ENCODE measurements at places on chromosomes 6 and 20.

GRCh38 chr6:32047084-32047478 lies 8.9 kb downstream of the CYP21A2 start:
- DNase-seq, result peak; percentile 6

- no peak for DNase-seq
These were observed 698.5 kb downstream of the FRK start for GRCh38 chr6:115362234-115362633.

DNA sequence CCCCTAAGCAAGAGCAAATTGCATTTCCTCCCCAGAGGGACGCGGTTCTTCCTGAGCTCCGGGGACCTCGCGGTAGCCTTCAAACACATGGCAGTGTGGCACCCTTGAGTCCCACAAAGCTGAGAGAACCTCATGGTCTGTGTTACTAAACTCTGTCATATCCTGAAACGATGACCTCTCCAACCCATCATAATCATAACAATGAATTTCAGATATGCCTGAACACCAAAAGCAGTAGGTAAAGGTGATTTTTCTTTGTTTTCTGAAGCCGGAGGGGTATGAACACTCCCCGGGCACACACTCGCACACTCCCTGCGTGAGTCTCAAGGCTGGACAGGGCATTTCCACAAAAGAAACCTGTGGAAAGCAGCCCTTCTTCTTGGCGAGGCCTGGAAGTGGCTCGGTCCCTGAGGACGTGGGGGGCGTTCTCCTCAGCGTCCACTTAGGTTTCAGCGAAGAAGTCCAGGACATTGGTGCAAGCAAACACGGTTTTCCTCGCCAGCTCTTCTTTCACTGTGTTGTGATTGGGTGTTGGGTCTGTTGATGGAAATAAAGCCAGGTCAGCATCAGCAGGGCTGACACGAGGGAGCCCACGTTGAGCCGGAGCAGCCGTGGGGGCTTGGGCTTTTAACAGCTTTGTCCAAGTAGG lies 183.4 kb downstream of the ERMARD start:
- no peak for DNase-seq

- DNase-seq, result no peak
These were observed 44.1 kb downstream of the NUP153 start for GRCh38 chr6:17662585-17662984.

GRCh38 chr6:30939473-30939872 lies 1.3 kb upstream of the MUCL3 start:
- DNase-seq, result no peak

DNA sequence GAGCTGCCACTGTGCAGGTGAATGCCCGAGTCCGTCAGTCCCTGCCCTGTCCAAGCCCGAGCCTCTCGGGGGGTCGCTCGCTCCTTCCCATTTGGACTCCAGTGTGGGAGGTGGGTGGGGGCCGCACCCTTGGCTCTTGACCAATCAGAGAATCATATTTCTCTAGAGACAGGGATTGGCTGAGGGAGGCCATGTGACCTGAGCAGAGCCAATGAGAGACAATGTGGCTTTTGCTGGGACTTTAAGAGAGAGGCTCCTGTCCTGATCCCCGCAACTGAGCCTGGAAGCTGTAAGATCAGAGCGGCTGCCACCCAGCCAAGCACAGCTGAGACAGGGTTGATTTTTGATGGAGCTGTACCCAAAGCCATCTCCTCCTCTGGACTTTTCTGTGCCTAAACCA lies 199.3 kb downstream of the TFAP2C start:
- no peak for DNase-seq

DNA sequence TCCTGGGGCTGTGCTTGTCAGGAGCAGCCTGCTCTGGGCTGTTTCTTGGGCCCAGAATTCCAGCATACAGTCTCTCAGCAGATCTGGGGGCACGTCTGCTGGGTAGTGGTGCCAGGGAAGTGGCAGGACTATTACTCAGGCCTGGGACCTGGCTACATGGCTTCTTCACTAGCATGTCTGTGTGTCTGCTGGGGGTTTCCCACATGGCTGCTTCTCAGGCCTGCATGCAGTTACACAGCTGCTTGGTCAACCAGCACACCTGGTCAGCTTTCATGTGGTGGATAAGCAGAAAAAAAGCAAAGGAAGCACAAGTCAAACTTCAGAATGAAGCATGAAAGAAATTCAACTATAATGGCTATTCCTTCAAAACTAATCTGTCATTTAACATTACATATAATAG lies 316.2 kb upstream of the NOX3 start:
- DNase-seq, result no peak

DNA sequence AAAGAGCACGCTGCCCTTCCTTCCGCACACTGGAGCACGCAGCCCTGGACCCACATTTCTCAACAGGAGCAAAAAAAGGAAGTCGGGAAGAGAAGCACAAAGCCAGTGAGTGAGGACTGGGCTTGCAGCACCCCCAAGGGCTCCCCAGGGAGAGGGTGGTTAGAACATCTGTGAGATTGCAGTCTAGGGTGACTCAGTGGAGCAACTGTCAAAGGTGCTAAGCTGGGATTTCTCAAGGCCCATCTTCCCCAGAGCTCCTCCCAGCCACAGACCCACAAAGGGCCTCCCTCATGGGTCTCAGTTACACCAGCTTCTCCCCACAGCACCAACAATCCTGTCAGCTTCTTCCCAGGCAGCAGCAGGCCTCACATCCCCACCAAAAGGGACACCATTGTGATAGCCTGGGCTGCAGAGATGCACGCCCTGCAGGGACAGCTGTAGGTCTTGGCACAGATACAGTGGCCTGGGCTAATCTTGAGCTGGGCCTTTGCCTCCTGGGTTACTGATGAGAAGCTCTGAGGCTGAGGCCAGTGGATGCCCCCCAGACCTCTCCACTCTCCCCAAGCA lies 39.6 kb upstream of the CD93 start:
- DNase-seq, result peak; percentile 67

- DNase-seq, result peak; percentile 47
These were observed 70.2 kb downstream of the CEP57L1 start for GRCh38 chr6:109165392-109165974.

- peak; percentile 81 for DNase-seq
These were observed 27.6 kb downstream of the TINAG start for GRCh38 chr6:54335871-54336270.

- no peak for DNase-seq
These were observed 55.1 kb downstream of the TMEM200A start for GRCh38 chr6:130420911-130421310.

- no peak for DNase-seq
These were observed 154.5 kb downstream of the CFAP61 start for GRCh38 chr20:20206788-20207187.

DNA sequence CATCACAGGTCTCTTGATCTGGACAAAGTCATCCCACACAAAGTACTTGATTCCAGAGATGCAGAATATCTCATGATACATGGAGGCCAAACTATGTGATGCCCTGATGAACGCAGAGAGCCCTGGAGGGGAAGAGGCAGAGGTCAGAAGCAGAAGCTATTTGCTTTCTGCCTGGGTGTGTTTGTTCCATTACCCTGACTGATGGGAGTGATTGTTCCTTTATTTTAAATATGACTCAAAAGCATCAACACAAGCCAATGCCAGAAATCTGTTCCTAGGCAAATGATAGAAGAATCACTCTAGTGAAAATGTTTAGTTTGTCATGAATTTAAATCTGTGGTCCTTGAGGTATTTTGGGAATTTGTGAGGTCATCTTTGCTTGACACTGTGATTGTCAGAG lies 54.7 kb upstream of the GGTLC1 start:
- no peak for DNase-seq

- no peak for DNase-seq
These were observed 214.2 kb downstream of the FOXA2 start for GRCh38 chr20:22370137-22370536.

DNA sequence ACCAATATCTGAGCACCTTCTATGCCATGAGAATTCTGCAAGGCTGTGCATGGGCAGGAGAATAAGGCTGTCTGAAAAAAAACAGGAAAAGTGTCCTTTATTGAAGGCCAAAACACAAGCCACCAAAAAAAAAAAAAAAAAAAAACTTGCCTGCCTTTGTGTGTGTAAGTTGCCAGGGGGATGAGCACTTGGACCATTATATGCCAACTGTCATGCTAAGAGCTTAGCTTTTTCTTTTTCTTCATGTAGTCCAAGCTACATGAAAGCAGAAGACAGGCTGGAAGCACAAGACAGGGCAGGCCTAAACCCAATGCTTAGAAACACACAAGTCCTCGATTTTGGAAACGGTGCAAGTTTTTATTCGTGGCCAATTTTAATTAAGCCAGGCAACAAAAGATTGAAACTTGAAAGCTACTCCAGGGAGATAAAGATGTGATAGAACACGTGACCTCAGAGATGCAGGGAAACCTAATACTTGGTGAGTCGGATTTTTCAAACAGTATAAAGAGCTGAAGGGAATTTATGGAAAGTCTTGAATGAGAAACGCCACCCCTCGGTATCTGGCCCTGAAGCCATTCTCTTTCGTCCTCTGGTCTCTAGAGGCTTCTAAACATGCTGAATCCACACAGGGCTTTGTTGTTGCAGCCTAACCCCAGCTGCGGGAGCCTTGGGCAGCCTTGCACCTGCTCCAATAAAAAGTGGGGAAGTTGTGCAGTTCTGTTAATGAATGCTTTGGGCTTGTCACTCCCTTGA lies 8.6 kb downstream of the BMP7 start:
- no peak for DNase-seq

GRCh38 chr20:5882166-5882565 lies 68.2 kb downstream of the TRMT6 start:
- DNase-seq, result no peak

DNA sequence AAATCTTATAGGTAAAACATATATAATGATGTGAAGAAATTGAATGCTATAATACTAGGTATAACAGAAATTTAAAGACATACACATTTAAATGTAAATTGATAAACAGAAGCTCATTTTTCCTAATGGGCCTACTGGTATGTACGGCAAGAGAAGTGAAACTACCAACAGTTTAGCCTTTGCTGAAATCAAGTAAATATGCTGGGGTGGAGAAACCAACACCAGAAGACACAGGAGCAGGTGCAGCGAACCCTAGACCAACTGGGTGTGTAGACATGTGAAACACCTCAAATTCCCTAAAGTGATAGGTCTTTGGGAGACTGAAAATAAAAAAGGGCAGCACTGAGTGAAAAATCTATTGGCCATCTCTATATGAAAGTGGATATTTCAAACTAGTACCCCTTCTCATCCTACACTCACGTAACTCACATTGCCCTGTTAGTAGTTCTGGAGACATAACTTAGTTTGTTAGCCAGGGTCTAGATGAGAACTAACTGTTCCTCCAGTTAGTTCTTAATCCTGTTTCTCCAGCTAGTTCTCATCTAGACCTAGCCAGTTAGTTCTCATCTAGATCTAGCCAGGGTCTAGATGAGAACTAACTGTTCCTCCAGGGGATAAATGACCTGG lies 53.1 kb downstream of the SLC35D3 start:
- DNase-seq, result no peak

GRCh38 chr6:63813566-63814120 lies 178.0 kb downstream of the PHF3 start:
- DNase-seq, result no peak

- no peak for DNase-seq
These were observed 42.5 kb upstream of the RFPL4B start for GRCh38 chr6:112304680-112305079.

GRCh38 chr20:642398-643174 lies 10.4 kb downstream of the SRXN1 start:
- no peak for DNase-seq

GRCh38 chr20:51799401-51799860 lies 2.9 kb downstream of the SALL4 start:
- no peak for DNase-seq

DNA sequence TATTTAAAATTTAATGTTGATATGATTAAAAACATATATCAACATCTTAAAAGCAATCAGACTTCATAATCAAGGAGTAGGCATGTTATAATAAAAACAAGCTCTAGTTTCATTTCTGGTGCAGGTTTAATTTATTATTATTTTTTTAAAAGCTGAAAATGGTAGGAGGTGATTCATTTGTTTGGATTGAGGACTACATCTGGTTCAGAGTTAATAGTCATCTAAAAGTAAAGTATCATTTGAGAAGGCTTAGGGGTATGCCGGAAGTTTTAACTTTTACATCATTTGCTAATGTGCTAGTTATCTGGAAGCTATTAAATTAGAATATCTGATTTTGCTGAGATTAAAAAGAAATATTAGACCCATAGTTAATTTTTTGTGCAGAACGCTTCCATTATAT lies 169.5 kb upstream of the LAMA2 start:
- DNase-seq, result no peak

- peak; percentile 78 for DNase-seq
These were observed 51.8 kb downstream of the SSR1 start for GRCh38 chr6:7261032-7261841.

- peak; percentile 77 for DNase-seq
These were observed 57.6 kb upstream of the JAG1 start for GRCh38 chr20:10731190-10731965.

DNA sequence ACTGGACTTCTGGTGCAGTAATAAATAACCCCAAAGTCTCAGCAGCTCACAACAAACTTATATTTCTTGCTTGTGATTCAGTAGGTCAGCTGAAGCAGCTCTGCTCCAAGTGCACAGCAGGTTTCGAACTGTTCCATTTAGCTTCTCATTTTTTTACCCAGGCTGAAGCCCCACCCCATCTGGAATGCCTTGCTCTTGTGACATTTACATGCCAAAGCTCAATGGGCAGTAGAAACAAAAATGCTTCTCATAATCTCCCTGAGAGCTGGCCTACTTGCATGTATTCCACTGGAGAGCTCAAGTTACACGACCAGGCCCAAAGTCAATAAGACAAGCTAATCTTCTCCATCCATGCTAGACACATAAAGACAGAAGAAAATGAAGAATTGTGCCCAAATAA lies 165.2 kb downstream of the HAO1 start:
- no peak for DNase-seq

DNA sequence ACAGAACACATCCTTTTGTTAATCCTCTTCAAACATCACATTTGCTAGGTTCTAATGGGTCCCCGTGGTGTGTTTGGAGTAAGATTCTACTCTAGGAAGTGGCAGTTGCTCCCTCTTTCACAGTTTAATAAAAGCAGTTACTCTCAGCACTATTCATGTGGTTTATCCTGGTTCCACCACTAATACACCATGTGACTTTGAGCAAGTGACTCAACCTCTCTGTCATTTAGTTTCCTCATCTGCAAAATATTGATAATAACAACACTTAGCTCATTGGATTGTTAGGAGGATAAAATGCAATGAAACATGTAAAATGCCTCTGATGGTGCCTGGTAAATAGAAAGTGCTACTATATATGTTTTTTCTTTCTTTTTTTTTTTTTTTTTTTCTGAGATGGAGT lies 488.0 kb upstream of the NOX3 start:
- peak; percentile 27 for DNase-seq

DNA sequence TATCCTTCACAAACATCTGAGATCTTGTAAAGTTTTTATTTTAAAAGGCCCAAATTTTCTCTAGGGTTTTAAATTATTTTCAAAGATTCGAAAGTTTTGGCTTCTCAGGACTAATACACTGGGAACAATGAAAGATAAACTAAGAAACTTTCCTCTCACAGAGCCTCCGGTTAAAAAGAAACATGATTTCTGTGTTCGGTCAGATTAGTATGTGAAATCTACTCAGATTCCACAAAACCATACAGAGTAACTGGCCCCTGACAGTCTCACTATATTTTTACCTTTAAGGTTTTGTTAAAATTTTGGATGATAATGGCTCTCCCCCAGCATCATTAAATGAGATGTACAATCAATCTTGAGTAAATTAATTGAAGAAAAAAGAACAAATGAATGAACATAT lies 471.0 kb downstream of the COL12A1 start:
- no peak for DNase-seq

GRCh38 chr6:140874066-140874465 lies 1258.7 kb upstream of the GJE1 start:
- no peak for DNase-seq

- DNase-seq, result no peak
These were observed 43.0 kb downstream of the MRS2 start for GRCh38 chr6:24445704-24446103.
